Midbrain (tissue), 1 donor: ENCODE measurements at places on chromosomes 7 and 10.

DNA sequence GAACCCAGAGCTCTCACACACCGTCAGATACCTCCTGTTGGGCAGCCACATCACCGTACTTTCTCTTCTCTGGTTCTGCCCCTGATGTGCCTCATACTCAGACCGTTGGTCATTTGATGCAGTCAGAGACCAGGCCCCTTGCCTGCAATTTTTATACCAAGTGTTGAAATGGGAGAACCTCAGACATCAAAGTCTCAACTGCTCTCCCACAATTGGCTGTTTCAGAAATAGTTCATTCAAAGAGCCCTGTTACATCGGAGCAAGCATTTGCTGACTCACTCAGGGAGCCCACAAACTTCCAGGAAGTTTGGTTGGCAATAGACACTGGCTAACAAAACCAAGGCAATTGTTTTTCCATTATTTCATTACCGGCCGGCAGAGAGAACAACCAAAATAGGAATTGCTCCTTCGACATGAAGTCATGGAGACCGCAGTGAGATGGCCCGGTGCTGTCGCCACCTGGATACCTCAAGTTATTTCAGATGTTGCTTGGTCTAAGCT, 33.5 kb upstream of the ADAM12 start:
- DNase-seq: peak; percentile 30

DNA sequence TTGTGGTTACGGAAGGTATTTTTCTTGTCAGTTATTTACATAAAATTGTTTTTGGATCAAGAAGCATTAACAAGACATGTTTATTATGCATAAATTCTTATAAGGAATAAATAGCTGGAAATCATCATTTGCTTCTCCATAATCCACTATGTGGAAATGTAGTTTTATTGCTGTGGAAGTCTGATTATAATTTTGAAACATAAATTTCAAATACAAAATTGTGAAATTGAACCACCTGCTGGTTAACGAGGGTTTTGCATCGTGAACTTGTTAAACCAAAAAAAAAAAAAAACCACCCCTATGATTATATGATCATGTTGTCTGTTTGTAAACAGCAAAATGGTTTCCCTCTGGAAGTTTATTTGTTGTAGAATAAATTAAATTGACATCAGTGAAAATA, 25.9 kb downstream of the ABRAXAS2 start:
- no peak for DNase-seq

DNA sequence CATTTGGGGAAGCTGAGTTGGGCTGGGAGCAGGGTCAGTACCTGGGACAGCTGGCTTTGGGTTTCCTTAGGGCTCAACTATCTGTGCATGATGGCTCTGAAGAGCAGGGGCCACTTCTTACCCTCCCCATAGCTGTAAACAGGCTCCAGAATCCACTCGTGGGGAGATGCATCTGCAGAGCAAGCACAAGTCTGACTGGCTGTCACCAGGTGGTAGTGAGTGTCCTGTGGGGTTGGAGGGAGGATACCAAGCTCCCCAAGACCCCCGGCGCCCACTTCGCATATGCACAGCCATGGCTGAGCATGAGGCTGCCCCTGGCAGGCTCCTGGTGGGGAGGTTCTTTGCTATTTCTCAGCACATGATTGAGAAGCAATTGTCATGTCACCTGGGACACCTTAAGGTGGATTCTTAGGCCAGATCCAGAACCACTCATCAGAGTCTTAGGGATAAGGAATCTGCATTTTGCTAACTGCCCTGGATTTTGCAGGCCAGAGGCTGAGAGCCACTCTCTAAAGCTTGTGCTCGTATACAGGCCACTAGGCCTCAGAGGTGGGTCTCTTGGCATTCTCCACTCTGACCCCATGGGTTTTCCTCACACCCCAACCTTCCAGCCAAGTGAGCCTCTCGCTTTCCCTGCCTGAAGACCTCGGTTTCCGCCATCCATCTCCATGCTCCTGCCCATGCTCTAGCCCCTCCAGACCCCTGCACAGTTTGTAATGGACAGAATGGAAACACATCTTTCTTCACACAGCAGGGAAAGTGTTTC, 53.7 kb downstream of the ADCY1 start:
- DNase-seq: no peak

DNA sequence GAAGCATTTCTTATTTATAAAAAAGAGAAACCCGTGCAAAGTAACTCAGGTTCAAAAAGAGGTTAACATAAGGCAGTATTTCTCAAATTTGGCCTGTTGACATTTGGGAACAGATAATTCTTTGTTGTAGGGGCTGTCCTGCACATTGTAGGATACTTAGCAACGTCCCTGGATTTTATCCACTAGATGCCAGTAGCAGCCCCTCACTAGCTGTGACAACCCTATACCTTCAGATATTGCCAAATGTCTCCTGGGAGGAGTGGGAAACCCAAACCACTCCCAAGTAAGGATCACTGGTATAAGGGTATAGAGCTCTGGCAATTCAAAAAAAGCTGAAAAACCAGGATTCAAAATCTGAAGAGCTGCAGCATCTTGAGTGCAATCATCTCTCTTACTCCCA, 202.3 kb upstream of the PRKCQ start:
- no peak for DNase-seq

- DNase-seq: no peak
These were observed 175.1 kb upstream of the PTPRZ1 start for GRCh38 chr7:121697731-121698316.

- no peak for DNase-seq
These were observed 45.8 kb downstream of the DRGX start for GRCh38 chr10:49350138-49350537.

DNA sequence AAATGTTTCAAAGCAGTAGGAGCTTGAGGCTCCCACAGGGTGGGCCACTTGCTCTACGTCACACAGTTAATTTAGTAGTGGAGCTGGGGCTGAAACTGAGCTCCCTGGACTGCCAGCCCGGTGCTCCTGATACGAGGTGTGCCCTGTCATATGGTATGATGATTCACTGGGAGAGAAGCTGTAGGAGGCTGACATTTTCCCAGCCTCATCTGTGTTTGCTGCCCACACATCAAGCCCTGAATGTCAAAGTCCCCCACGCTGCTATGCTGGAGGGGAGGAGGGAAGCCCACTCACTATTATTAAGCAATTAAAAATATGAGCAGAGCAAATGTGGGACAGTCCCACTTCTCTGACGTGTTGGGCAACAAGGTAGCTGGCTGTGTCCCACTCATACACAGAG, 81.2 kb upstream of the SORCS3 start:
- DNase-seq: no peak

- DNase-seq: no peak
These were observed 116.6 kb downstream of the NRP1 start for GRCh38 chr10:33217854-33218253.

DNA sequence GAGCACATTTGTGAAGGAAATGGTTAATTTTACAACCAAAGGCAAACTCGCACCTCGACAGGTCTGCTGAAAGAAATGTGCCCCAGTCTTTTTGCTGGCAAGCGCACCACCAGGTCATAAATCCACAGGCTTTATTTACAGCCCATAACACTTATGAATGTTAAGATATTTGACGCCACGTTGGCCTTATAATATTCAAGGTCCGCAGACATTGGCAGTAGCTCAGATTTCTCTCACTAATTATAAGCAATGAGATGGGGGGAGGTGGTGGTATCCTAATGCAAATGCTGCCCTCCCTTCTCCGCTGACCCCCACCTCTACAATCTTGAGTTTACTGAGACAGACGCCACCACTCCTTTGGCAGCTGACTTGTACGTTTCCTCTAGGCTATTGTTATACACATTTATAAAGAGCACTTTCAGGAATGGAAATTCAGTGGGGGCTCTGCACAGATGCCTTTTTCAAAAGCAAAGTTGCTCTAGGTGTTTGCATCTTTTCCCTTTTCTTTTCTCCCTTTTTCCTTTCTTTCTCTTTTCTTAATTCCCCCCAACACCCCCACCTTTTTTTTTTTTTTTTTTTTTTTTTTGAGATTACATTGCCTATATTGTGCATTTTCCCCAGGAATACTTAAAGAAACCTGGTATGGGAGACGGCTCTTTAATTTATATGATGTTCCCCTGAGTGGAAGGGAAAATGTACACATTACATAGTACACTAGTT, 6.7 kb downstream of the TCF7L2 start:
- DNase-seq: no peak

GRCh38 chr10:47264797-47265281, 35.2 kb upstream of the GDF10 start:
- no peak for DNase-seq

- DNase-seq: no peak
These were observed 126.5 kb upstream of the ZNF438 start for GRCh38 chr10:31158011-31158658.

DNA sequence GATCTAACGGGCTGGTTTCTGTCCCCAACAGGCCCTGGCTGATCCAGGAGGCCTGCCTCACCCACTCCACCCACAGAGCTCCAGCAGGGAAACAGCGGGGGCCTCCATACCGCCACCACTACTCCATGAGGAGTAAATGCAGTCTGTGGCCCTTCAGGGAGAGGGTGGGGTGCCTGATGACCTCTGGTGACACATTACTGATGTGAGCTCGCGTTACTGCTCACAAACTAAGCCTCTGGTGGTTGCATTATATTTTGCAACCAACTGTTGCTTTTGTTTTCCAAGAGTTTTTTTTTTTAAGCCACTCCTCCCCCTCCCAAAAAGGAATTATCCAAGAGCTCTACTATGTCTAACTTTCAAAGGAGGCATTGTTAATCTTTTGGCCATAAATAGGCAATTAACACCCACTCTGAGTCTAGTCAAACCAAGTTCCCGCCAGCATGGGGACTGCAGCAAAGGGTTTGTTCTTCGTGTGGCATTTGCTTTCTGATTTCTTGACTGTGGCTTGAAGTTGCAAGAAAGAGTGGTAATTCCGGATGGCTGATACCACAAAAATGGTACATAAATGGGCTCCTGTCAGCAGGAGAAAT, 72.6 kb downstream of the FAM53B start:
- peak; percentile 85 for DNase-seq

- DNase-seq: no peak
These were observed 18.0 kb downstream of the CDCA7L start for GRCh38 chr7:21927693-21928092.

DNA sequence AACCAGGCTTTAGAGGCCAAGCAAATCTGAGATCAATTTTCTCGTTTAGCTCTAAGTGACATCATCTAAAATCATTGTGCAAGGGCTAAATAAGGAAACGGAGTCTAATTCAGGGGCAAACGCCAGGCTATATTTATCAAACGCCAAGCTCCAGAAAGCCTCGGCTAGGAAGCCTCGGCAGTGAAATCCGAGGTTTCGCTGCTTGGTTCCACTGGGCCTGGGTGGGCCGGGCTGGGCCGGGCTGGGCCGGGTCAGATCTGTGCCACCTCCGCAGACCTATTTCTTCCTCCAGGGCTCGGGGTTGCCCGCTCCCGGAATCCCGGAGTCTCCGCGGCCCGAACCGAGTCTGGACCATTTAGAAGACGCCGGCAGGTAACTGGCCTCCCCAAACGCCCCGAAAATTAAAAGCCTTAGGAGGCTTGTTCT, 459 bp upstream of the FEZF1 start:
- DNase-seq: no peak

DNA sequence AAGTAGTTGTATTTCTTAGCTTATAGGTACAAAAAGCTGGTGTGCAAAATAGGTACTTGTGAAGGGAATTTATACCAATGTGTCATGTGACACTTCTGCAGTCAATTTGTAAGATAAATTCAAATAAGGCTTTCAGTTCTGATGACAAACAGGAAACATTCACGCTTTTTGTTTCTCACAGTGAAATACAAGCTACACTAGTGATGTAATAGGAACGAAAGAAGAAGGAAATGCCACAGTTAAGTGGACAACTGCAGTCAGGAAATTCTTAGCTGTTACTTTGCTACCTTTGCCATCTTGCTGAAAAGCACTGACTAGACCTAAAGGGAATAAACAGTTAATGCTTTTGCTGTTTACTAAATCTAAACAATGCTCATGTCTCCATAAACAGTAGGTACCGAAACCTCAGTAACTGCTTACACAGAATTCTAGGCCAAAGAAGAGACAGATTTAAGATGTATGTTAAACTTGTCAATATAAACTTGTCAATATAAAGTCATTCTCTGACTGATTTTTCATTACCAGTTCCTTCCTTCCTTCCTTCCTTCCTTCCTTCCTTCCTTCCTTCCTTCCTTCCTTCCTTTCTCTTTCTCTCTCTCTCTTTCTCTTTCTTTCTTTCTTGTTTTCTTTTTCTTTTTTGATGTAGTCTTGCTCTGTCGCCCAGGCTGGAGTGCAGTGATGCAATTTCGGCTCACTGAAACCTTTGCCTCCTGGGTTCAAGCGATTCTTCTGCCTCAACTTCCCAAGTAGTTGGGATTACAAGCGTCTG, 10.1 kb downstream of the OTUD1 start:
- no peak for DNase-seq

DNA sequence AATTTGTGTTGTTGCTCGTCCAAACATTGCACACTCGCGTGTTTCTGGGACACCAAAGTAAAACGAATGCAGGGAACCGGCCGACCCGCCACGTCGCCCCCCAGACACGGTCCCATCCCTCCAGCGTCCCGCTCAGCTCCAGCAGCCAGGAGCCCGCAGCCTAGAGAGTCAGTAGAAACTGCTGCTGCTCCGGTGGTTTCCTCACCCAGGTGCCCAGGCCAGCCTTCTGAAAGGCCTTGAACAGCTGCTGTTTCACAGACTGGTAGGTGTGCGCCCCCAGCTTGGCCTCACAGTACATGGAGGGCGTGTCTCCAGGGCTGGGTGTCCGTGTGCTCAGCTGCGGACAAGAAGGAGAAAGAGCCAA, 126.8 kb downstream of the WDR37 start:
- no peak for DNase-seq

DNA sequence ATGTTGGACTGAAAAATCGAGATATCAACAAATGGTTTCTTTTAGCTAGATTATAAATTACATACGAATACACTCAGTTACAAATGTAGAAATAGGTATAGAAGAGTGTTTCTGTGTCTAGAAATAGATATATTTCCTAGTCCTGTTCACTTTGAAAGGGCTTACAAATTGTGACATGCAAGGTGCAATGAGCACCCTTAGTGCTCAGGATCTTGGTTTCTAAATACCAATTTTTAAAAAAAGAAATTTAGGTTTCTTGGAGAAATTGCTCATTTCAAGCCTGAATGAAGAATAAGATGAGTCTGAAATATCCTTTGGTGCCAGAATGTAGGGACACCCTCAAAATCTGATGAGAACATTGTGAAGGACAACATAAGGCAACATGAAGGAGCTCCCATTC, 306.0 kb downstream of the CRPPA start:
- no peak for DNase-seq

DNA sequence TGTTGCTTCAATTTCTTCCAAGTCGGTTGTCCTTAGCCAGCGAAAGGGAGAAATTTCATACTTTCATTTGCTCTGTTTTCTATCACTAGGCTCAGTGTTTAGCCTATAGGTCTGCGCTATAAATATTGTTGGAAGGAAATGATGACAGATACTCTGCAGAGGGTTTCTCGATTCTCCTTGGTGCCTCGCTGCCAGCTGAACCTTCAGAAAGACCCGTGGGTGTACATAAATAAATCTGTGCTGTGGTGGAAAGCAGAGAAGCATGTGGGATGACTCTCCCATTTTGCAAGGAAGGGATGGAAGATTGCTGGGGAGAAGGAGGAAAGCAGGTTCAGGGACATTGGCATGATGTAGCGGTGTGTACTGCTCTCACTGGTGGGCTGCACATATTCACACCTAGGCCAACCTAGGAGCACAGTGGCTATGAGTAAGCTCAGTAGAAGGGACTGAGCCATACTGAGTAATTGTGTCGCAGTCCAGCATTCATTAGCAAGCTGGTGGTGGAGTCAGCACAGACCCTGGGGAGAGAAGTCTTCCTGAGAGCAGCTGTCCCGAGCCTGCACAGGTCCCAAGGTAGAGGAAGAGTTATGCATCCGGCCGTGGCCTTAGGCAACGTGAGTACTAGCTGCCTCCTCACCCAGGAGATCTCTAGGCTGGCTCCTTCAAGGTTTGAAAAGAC, 50.5 kb downstream of the PNLIPRP3 start:
- DNase-seq: no peak
